ENCODE measurements at places on chromosomes 1 and 21.
A peak's percentile ranks its signal among the peaks of the same experiment; 100 is the strongest.

DNA sequence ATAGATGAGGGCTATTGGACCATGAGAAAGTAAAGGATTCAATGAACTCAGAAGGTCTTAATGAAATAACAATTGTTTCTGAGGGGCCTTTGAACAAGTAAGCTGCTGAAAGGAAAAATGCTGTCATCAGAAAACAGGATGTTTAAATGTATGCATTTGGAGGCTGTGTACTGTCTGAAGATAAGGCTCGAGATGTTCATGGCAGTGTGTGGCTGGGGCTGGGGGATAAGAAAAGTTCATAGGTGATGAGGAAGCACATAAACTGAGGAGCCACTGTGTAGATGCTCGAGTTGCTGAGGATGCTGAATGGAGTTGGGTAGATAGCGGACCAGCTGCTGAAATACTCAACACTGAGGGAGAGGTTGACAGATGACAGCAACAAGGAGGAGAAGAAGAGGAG lies 17.8 kb downstream of the THEM4 start:
- DNase-seq = no peak

- no peak for DNase-seq
Measured at GRCh38 chr1:172473302-172473701, 29.4 kb upstream of the PIGC start.

DNA sequence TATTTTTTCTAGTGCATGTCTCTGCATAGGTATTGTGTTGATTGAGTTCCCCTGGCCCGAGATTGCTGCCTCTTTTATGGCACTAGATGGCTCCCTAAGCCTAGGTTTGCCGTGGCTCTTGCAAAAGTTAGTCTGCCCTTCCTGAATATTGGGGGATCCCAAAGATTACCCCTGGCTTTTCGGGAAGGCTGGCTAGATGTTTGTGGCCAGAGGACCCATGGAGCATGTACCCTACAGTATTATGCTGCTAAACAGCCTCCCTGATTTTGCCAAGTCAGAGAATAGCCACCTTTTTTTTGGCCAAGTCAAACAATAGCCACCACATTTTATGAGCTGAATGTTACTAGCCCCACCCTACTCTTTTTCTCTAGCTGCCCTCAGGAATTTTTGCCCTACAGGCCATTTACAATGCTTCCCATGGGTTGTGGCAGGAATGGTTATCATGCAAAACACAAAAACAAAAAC lies 343.2 kb downstream of the OLFM3 start:
- no peak for DNase-seq

- no peak for DNase-seq
Measured at GRCh38 chr1:169060043-169060722, 46.3 kb upstream of the ATP1B1 start.

GRCh38 chr1:93750955-93751354 lies 69.3 kb upstream of the BCAR3 start:
- no peak for DNase-seq

DNA sequence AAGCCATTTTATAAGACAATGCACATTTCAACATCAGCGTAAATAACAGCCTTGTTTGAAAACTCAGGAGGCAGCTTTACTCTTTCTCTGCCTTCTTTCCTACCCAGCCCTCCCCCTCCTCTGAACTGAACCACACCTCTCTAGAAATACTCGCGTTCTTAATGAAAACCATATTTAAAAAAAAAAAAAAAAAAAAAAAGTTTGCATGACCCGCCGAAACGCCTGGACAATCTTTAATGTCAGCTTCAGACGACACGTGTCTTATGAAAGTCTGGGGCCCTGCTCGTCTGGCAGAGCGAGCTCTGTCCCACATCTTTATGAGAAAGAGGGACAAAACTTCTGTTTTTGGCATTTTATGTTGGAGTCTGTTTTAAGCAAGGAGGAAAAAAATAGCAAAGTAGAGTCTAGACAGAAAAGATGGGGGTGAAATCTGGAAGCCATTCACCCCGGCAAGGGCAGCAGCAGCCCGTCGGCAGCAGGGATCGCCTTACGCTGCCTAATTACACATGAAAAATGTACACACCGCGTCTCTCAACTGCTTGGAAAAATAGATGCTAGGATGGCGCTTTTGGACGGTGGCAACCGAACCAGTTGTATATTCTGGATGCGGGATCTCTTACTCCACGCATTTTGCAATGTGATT lies 130.4 kb upstream of the ETS2 start:
- DNase-seq = no peak

GRCh38 chr1:188140958-188141357 lies 1312.2 kb downstream of the PLA2G4A start:
- DNase-seq = no peak

GRCh38 chr1:162310337-162310736 lies 66.3 kb downstream of the SPATA46 start:
- DNase-seq = peak; percentile 3

GRCh38 chr21:27564684-27565301 lies 597.9 kb upstream of the ADAMTS5 start:
- DNase-seq = peak; percentile 66

DNA sequence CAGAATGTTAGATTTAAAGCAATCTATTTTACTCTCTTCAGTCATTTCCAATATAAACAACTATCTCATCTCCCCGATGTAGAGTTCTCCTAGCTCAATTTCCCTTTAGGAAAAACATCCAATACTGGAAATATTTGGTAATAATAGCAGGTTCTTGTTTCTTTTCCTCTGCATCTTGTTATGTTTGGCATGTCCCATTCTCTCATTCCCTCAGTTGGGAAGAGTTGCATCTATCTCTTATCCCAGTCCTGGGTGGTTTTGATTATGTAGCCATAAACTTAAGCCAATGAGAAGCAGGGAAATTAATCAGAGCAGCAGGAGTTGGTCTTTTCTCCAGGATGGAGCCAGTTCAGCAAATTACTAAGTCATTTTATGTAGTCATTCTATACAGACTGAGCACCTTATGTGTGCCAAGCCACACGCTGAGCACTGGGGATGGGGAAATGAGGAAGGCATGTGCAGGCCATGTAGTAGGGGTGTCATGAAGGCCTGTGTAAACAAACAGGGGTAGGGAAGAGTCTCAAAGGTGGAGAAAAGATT lies 418.2 kb upstream of the NFIA start:
- no peak for DNase-seq

DNA sequence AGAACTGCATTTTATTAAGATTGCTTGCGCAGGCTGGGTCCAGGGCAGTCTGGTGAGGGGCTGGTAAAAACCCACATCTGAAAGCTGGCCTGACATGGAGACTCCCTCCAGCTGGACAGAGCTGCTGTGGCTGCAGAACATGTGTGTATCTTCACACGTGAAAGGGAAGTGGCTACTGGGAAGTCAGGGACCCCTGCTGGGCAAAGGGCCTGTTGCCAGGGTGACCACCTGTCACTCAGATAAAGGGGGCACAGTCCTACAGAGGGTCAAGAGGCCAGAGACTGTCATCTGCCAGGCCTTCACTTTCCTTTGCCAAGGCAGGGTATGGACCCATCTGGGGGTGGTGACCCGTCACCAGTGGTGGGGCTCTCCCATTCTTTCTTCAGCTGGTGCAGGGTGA lies 17.5 kb downstream of the NKAIN1 start:
- DNase-seq = no peak

GRCh38 chr1:155451199-155451598 lies 111.4 kb downstream of the ASH1L start:
- DNase-seq = no peak

GRCh38 chr1:165073185-165074007 lies 283.1 kb downstream of the LMX1A start:
- DNase-seq = peak; percentile 26

DNA sequence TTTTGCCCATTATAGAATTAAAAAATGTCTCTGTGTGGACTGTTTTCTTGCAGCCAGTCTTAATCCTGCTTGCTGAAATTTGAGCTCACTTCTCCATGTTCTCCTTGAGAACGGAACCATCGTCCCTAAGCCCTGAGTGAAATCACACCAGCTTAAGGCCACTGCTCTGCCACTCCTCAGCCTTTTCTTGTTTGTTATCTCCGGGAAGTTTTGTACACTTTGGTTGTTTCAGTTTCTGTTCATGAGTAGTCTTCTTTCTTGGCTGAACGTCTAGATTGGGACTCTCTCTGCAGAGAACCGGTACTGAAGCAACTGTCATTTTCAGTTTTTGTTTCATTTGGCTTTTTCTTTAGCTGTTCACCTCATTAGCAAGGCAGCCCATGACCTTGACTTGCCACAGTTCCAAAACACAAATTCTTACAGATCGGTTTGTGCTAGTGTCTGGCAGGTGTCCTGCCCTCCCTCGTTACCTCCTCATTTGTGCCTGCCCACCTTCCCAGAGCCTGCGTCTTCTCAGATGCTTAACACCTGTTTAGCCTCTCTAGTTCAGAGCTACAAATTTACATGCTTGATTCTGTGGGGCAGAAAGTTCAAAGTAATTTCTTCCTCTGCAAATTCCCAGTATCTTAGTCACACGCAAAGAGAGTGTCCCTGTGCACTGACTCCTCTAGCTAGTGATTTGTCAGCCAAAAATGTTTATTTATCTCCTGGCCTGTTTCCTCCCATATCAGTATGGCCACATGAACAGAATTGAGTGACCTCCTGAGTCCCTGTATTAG lies 12.4 kb downstream of the PSEN2 start:
- peak; percentile 73 for DNase-seq

GRCh38 chr1:157136133-157136532 lies 2.1 kb downstream of the ETV3 start:
- DNase-seq = no peak

DNA sequence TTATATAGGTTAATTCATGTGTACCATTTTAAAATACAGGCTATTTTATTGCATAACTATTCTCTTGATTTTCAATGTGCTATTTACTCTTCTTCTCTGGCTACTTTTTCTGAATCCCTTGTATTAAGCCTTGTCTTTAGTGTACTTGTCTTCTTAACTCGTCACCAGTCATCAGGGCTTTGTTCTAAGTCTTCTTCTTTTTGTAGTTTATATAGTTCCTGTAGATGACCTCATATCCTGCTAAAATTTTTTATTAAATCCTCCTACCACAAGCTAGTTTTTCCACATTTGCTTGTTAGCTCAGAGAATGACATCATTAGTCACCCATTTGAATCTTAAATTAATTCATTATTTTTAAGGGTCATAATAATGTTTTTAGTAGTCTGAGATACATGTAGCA lies 1281.9 kb downstream of the KCNT2 start:
- DNase-seq = no peak

GRCh38 chr21:42163511-42163863 lies 55.5 kb upstream of the ABCG1 start:
- no peak for DNase-seq

- DNase-seq = peak; percentile 69
Measured at GRCh38 chr1:152185544-152186391, 26.7 kb upstream of the RPTN start.

- DNase-seq = peak; percentile 61
Measured at GRCh38 chr1:41498804-41499203, 14.3 kb upstream of the EDN2 start.

DNA sequence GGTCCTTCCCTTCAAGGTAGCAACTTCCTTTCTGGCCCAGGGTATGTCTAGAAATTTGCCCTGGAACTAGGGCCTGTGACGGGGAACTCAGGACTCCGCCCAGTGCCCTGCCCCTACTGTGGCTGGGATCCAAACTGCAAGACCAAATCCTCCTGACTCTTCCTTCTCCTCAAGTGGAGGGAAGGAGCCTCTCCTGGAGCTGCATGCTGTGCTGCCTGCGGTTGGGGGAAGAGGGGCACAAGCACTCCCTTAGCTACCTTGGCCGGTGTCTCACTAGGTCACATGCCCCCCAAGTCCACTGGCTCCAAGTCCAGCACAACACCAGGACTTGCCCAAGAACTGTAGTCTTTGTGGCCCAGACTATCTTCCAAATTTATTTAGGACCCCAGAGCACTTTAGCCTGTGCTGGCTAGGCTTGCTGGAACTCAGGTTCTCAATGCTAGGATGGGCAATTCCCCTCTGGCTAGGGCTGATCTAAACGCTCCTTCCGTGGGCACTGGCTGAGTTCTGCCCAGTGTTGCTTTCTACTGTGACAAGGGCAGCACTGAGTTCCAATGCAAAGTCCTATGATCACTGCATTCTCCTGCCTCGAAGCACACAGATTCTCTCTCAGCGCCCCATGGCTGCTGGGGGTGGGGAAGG lies 12.2 kb downstream of the ADSS2 start:
- DNase-seq = no peak

DNA sequence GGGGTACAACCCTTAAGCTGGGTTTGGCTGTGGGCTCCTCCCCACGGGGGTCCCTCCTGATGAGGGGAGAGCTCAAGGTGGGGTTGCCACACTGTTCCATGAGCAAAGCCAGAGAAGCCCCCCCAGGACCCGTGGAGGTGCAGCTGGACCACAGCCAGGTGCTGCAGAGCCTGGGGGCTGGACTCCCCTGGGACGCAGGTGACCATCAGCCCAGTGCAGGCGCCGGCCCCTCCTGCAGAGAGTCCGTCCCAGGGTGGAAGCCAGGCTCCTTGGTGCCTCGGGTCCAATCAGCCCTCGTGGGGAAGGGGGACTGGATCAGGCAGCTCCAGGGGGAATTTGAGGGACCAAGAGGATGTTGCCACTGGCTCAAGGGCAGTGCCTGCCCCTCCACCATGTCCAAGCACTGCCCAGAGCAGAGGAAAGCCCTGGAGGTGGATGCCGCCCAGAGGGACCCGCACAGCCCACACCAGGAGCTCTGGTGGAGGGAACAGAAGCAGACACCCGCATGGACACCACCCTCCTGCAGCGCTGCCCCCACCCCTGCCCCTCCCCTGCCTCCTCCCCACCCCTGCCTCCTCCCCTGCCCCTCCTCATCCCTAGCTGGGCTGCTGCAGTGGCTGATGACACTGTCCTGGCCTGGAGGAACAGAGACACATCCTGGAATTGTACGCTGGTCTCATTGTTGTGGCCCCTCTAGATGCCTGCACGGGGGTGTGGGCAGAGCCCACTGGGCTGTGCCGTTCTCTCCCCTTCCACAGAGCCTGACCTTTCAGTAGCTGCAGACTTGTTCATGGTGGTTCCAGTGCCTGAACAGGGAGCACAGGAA lies 30.8 kb upstream of the COL18A1 start:
- DNase-seq = no peak

- DNase-seq = no peak
Measured at GRCh38 chr1:247338723-247339275, 7.1 kb upstream of the ZNF496 start.

DNA sequence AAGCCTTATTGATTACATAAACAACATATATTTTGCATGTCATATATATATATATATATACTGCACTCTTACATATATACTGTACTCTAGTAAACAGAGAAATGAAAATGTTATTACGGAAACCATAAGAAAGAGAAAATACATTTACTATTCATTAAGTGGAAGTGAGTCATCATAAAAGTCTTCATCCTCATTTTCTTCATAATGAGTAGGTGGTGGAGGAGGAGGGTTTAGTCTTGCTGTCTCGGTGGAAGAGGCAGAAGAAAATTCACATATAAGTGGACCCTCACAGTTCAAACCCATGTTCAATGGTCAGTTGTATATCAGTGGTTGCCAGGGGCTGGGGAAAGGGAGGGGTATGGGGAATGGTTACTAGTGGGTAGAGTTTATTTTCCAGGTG lies 8.0 kb upstream of the IFNLR1 start:
- no peak for DNase-seq

GRCh38 chr1:15355968-15356625 lies 53.6 kb upstream of the EFHD2 start:
- DNase-seq = peak; percentile 55
